B cell (primary cell): ENCODE measurements at places on chromosomes 4 and X. TPM values are rescaled to one million over a fixed set of nuclear protein-coding genes. Genes with fewer than 3 reads are reported as not detected.

The KCTD8 gene
- not detected in 2 replicates for total RNA-seq

The USP17L19 gene
- not detected in 2 replicates for total RNA-seq

- no peak for DNase-seq
Measured at GRCh38 chrX:125765347-125765746, 400.7 kb downstream of the DCAF12L2 start.

DNA sequence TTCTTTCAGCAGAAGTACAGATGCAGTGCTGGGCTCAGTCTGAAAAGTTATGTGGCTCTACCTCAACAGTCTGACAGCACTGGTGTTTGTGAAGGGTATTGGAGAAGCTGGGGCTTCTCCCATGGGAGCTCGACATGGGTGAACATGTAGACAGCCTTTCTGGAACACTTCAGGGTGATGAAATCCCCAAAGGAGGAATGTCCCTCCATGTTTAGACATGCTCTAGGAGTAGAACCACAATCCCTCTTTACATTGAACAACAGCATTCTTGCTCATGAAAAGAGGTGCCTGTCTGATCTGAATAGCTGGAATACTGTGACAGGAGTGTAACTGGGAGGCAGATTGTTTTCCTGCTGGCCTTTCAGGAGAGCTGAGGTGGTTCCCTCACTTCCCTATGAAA is 53.8 kb upstream of the NAP1L2 start:
- DNase-seq, result no peak

DNA sequence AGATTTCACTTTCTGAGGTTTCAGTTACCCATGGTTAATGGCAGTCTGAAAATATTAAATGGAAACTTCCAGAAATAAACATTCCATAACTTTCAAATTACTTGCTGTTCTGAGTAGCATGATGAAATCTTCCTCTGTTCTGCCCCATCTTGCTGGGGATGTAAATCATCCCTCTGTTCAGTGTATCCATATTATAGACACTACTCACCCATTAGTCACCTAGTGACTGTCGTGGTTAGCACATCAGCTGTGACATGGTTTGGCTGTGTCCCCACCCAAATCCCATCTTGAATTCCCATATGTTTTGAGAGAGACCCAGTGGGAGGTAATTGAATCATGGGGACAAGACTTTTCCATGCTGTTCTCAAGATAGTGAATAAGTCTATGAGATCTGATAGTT is 125.5 kb upstream of the GIMD1 start:
- no peak for DNase-seq

DNA sequence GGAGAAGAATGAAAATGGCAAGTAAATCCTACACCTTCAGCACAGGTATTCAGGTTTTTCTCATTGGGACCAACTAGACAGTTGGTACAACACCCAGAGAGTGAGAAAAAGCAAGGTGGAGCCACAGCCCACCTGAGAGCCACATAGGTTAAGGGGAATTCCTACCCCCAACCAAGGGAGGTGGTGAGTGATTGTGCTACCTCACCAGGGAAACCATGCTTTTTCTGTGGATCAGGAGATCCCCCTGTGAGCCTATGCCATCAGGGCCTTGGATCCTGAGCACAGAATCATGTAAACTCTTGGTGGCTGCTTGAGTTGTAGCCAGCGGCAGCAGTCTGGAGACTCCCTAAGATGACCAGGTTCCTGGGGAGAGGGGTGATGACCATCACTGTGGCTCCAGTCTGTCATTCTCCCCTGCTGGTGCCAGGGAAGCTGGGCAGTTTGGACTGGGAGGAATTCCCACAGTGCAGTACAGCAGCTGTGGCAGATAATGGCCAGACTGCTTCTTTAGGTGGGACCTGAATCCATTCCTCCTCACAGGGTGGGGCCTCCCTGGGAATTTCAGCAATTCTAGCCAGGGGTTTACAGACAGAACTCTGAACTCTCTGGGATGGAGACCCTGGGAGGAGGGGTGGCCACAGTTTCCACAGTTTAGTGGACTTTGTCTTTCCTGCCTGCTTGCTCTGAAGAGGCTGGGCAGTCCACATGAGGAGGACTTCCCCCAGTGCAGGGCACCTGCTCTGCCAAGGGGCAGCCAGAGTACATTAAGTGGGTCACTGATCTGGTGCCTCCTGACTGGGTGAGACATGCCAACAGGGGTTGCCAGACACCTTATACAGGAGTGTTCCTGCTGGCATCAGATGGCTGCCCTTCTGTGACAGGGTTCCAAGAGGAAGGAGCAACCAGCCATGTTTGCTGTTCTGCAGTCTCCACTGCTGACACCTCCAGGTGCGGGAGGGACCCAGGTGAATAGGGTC is 43.2 kb downstream of the PARM1 start:
- no peak for DNase-seq
